ACHN (cell line): ENCODE measurements at places on chromosomes 6 and 20.

DNA sequence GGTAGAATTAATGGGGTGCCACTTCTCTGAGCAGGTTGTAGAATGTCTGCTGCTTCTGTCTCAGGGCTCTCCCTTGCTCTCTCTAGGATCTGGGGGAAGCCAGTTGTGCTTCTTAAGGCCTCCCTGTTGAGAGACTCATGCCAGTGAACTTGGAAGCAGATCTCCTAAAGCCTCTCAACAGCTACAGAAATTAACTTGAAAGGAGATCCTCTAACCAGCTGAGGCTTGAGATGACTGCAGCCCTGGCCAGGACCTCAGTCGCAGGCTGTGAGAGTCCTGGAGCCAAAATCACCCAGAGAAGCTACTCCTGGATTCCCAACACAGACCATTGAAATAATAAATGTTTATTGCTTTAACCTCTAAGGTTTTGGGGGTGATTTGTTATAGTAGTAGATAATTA is 180.2 kb upstream of the MARCKS start:
- DNase-seq, result no peak

GRCh38 chr6:149190224-149190831 is 127.2 kb upstream of the TAB2 start:
- DNase-seq, result peak; percentile 40

GRCh38 chr20:53399592-53400335 is 193.9 kb downstream of the ZNF217 start:
- no peak for DNase-seq

DNA sequence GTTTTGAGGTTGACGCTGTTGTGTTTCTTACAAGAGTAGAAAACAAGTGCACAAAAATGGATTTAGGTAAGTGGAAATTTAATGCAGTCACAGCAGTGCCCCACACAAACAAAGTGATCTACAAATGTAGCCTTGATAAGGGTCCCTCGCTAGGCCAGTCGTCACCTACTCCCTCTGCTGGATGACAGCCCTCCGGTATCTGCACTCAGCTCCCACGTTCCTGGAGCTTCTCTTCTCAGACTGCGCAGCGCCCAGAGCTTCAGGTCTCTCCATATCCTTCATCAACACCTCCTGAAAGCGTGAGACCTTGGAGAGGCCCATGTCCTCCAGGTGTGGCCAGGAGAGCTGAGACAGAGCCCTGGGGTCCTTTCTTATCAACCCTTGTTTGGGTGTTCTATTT is 58.3 kb upstream of the MAP3K4 start:
- DNase-seq, result no peak

DNA sequence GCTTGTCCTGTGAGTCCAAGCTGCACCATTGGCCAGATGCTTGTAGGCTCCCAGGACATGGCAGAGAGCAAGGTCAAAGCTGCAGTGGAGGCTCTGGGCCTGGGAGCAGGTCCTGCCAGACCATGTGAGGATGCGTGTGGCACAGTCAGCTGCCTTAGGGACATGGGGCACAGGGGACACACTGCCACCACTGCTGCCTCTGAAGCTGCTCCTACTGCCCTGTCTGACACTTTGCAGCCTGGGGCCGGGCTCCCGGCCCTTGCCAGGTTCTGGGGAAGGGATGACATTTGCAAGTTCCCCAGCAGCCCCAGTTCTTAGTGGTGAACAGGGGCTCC is 13.2 kb upstream of the FUT9 start:
- no peak for DNase-seq

- no peak for DNase-seq
These were observed 163.6 kb upstream of the RIMS1 start for GRCh38 chr6:71722736-71723135.

- peak; percentile 50 for DNase-seq
These were observed 107.8 kb downstream of the ZFP64 start for GRCh38 chr20:52083627-52084232.

DNA sequence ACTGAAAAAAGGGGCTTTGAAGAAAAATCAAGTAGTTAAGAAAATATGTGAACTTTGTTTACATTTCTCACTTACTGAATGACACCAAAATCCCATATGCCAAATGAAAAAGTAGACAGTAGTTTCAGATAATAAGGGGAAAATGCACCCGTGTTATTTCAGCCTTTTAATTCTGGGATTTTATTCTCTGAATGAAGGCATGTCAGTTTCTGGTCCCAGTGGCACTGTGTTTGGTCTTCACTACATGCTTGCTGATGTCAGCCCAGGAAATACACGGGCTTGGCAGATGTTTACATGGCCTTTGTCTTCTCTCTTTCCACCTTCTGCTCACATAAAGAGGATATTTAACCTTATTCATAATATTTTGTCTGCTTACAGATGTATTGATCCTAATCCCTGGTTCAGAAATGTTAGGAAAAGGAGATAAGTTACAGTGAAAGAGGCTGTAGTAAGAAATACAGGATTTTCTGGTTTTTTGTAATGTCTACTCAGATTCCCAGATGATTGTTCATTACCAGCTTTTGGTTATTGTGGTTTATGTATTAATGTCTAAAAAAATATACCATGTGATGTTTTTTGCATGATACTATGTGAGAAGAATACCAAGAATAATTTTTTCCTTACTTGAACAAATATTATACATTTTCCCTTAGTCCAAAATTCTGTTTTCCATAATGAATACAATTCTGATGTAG is 27.7 kb downstream of the DSE start:
- no peak for DNase-seq

GRCh38 chr20:20139403-20139802 is 87.1 kb downstream of the CFAP61 start:
- DNase-seq, result no peak
